ENCODE measurements at places on chromosomes 5 and 9. TPM values are rescaled to one million over a fixed set of nuclear protein-coding genes. Genes with fewer than 3 reads are reported as not detected.

Gene DELE1
- 32.6 TPM for polyA plus RNA-seq

Gene NMUR2
- polyA plus RNA-seq, result 0.57 TPM

Gene CARTPT
- polyA plus RNA-seq, result not detected

Gene SLC6A7
- 0.39 TPM for polyA plus RNA-seq

Gene CYSTM1
- 262 TPM for polyA plus RNA-seq

Gene PLGRKT
- 16.2 TPM for polyA plus RNA-seq

Gene GRXCR2
- polyA plus RNA-seq, result not detected

Gene PKD2L2
- 0.11 TPM for polyA plus RNA-seq

Gene POU4F3
- polyA plus RNA-seq, result not detected

Gene LRRC19
- polyA plus RNA-seq, result 9.6 TPM

Gene SPATA31A3
- polyA plus RNA-seq, result not detected

Gene TPPP
- polyA plus RNA-seq, result 5.2 TPM

Gene MEIKIN
- not detected for polyA plus RNA-seq

Gene SPINK4
- polyA plus RNA-seq, result not detected

Gene TAF11L10
- polyA plus RNA-seq, result not detected

Gene SHC3
- 1.5 TPM for polyA plus RNA-seq

Gene CDC37L1
- polyA plus RNA-seq, result 15.3 TPM

Gene ADAMTS2
- 78.8 TPM for polyA plus RNA-seq

Gene BARX1
- 0.47 TPM for polyA plus RNA-seq

Gene TOR1A
- 50.4 TPM for polyA plus RNA-seq

Gene SLC46A2
- not detected for polyA plus RNA-seq

Gene HMCN2
- polyA plus RNA-seq, result 2.7 TPM

Gene CDC20B
- polyA plus RNA-seq, result 0.12 TPM

Gene PTGS1
- 7.3 TPM for polyA plus RNA-seq

Gene ARSI
- 27.1 TPM for polyA plus RNA-seq

Gene JAK2
- polyA plus RNA-seq, result 14.3 TPM

Gene NFIB
- 15.2 TPM for polyA plus RNA-seq

Gene TCERG1
- polyA plus RNA-seq, result 49.3 TPM

Gene IFNA13
- polyA plus RNA-seq, result not detected

Gene SETX
- polyA plus RNA-seq, result 12.0 TPM

Gene RPL37
- polyA plus RNA-seq, result 534 TPM

Gene IQGAP2
- polyA plus RNA-seq, result 37.2 TPM

Gene PRKACG
- not detected for polyA plus RNA-seq

Gene URM1
- 55.7 TPM for polyA plus RNA-seq

Gene PCDHGA4
- 0.24 TPM for polyA plus RNA-seq

Gene NOL6
- polyA plus RNA-seq, result 20.6 TPM

Gene SLU7
- polyA plus RNA-seq, result 45.0 TPM
